ENCODE measurements at places on chromosomes 5 and 9.

DNA sequence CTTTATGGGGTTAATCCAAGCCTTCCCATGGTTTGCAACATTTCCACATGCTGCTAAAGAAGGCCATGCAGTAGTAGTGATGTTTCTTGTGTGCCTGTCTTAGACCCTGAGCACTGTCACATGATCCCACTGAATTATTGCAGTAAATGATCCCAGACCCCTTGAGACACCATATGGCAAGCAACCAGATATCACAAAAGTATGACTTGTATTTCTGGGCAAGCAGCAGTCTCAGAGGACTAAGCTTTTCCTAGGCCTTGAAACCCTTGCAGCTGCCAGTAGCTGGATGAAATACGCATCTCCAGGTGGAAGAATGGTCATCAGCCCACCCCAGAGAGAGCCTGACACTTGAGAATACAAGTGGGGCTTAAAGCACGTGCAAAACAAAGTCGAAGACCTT lies 41.8 kb downstream of the CDO1 start:
- no peak for DNase-seq

DNA sequence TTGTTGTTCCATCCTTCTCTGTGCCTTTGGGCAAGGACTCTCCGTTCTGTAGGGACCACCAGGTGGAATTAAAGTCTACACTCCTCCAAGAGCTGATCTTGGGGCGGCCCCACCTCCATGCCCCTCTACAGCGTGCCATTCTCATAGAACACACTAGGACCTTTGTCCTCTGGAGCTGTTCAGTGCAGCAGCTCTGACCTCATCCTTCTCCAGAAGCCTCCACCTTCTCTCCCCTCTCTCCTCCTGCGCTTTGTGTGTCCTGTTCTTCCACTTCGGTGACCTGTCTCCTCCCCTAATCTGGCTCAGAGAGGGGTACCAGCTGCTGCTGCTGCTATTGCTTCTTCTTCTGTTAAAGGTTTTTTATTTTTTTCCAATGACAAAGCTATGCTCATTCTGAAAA lies 1.8 kb upstream of the MACROH2A1 start:
- no peak for DNase-seq

DNA sequence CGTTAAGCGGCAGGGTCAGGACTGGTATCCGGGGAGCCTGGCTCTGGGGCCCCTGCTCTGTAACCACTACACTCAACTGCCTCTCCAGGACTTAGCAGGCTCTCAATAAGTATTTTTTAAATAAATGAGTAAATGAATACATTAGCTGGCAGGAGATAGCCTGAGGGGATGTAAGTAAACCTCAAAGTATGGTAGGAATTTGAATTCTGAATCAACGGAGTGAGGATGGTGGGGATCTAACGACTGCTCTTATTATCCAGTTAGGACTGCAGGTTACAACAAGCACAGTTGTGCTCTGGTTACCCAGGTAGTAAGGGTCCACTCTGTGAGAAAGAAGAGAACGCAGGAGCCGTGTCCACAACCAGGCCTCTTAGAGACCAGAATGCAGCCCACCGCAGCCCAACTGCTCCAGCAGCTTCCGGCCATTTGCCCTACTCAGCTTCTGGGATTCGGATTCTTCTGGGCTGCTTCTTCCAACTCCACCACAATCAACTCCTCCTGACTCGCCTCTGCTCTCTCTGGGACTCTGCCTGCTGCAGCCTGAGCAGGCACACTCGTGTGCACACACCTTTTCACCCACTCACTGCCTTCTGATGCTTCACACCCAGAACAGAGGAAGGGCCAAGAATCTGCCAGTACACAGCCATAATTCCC lies 52.6 kb downstream of the MED27 start:
- DNase-seq: peak; percentile 57

DNA sequence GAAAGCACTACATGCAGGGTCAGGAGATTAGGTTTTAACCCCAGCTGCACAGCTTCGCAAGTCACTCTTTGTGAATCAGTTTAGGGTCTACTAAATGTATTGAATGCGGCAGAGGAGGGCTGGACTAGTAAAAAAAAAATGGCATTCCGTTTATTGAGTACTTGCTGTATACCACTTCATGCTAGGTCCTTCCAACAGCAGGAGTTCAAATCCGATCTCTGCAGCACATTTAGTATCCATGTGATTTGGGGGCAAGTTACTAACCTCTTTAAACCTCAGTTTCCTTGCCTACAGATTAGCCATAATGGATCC lies 204.4 kb downstream of the SNCAIP start:
- no peak for DNase-seq

DNA sequence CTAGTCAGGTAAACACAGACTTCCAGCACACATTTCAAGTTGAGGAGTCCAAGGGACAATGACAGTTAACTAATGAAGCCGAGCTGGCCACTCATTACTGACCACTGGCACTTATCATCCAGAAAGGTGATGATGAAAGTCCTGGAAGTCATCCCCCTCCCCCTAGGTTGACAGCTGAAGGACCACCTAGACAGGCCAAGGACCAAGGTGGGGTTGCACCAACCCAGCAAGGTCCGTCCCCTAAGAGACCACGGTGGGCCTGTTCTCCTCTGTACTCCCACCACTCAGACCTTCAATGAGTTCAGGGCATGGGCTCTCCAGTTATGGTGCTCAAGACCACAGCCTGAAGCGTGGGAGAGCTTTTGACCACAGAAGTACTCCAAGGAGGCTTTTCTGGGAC lies 13.2 kb downstream of the P4HA2 start:
- DNase-seq: no peak

DNA sequence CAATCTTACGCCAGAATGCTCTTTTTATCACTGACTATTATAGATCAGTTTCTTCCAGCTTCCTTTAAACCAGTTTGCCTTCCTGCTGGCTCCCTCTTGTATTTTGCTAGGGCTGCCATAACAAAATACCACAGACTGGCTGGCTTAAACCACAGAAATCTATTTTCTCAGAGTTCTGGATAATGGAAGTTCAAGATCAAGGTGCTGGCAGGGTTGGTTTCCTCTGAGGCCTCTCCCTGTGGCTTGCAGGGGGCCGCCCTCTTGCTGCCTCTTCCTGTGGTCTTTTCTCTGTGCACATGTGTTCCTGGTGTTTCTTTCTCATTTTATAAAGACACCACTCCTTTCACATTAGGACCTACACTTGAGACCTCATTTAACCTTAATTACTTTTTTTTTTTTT lies 6.8 kb upstream of the FXN start:
- no peak for DNase-seq

GRCh38 chr9:137228968-137229896 lies 1.5 kb upstream of the SLC34A3 start:
- no peak for DNase-seq

GRCh38 chr9:135822374-135822755 lies 85.0 kb downstream of the CAMSAP1 start:
- no peak for DNase-seq

DNA sequence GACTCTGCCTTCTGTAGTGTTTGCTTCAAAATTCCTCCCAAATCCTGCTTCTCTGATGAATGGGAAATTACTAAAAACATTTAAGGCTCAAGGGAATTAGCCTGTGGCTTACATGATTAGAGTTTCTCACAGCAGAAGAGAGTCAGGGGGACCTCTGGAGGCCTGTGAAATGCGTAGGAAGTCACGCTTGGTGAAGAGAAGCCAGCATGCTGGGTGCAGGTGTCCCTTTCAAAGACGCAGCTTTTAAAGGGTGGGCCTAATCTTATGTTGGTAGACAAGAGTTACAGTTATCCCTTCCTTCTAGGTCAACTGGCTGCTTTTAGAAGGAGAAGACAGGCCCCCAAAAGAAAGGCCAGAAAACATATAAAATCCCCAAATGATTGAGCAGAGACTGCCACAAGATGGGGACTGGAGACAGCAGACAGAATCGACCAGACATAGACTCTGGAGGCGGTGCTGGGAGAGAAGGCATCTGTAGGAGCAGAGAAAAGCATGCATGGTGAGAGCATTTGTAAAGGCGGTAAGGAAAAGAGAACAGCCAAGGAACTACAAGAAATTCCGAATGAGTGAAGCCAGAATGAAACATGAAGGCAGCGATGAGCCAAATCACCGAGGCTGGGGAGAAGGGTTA lies 42.3 kb downstream of the B4GALT1 start:
- no peak for DNase-seq

DNA sequence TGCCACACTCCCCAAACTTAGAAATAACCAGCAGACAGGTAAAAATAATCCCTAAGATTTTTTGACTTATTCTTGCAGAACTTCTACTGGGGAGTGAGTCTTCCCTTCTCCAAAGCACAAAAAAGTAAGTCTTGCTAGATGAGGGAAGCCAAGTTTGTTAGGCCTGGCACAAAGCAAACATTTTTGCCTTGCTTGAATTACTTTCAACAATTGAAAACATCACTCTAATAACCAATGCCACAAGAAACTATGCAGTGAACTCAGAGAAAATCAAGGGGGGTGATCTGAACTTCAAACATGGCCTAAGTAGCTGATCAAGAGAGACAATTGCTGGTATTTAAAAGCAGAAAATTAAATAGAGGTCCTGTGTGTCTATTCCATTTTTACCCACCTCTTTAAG lies 123.6 kb upstream of the SLC1A3 start:
- DNase-seq: no peak

DNA sequence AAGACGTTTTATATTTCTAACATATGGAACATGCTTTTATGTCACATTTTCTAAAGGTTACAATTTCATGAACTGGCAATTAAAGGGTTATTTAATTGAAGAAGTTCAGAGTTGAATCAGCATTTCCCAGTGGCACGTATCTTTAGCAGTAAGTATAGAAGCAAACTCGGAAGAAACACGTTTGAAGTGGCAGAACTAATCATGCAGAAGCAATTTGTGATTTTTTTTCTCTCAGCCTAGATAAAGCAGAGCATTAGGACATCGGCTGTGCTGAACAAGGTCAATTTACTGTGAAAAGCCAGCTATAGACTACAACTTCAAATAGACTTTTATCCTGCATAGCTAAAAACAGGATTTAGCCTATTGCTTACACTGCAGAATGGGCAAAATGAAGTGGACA lies 104.7 kb downstream of the ISL1 start:
- DNase-seq: no peak

DNA sequence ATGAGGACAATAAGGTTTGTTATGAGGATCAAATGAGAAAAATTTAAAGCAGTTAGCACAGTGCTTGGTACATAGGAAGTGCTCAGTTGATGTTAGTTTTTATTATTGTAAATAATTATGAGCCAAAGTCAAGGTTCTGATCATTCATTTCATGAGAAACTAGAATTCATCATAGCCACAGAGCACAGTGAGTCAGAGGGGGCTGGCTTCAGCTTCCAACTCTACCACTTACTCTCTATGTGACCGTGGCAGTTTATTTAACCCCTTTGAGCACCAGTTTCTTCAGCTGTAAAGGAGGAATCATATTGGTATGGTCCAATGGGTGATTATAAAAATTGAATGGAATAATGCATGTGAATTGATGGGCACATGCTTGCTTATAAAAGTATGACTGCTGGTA lies 39.4 kb downstream of the KLHL3 start:
- no peak for DNase-seq

GRCh38 chr5:163362840-163363371 lies 74.5 kb upstream of the CCNG1 start:
- peak; percentile 16 for DNase-seq

- DNase-seq: peak; percentile 66
These were observed 139.4 kb downstream of the ATG10 start for GRCh38 chr5:82111191-82111590.

DNA sequence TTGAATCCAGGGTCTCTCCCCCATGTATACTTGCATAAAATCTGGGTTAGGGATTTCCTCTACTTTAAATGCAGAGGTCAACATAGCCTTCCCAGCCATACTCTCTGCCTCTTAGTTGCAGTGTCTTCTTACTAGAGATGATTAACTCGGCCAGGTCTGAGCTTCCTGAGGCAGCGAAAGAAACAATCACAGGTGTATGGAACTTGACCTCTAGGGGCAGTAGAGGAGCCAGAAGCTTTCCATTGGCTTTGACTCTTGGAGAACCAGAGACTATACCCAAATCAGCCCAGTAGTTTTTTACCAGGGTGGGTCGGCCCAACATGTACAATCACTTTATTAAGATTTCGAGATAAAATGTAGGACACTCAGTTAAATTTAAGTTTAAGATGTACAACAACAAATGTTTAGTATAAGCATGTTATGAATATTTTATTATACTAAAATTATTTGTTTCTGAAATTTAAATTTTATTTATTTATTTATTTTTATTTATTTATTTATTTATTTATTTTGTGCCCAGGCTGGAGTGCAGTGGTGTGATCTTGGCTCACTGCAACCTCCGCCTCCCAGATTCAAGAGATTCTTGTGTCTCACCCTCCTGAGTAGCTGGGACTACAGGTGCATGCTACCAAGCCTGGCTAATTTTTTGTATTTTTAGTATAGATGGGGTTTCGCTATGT lies 48.0 kb upstream of the DMRT3 start:
- no peak for DNase-seq

DNA sequence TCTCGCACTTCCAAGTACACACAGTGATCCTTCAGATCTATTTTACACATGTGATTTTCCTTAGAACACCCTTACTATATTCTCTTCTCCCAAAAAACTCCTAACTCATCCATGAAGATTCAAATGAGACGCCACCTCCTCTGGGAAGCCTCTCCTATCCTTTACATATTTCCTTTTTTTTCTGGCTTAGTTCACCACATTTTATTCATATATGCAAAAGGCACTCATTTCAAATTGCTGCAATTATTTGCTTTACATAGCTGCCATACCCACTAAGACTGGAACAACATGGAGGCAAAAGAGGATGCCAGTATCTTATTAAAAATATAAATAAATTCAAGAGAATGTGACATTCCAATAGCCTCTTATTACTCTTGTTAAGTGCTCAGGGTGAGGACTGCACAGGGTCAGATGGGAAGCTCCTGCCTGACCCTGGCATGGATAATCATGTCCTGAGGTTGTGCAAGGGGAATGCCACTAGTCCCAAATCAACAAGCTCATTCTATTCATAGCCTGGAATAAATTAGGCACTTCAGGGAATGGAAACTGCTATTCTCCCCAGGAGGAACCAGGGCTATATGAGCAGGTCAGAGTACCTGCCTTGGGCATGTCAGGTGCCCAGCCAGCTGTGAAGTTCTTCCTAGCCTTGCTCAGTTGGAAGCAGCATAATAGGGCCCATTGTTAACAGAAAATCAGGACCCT lies 262.9 kb downstream of the FBXL17 start:
- no peak for DNase-seq

DNA sequence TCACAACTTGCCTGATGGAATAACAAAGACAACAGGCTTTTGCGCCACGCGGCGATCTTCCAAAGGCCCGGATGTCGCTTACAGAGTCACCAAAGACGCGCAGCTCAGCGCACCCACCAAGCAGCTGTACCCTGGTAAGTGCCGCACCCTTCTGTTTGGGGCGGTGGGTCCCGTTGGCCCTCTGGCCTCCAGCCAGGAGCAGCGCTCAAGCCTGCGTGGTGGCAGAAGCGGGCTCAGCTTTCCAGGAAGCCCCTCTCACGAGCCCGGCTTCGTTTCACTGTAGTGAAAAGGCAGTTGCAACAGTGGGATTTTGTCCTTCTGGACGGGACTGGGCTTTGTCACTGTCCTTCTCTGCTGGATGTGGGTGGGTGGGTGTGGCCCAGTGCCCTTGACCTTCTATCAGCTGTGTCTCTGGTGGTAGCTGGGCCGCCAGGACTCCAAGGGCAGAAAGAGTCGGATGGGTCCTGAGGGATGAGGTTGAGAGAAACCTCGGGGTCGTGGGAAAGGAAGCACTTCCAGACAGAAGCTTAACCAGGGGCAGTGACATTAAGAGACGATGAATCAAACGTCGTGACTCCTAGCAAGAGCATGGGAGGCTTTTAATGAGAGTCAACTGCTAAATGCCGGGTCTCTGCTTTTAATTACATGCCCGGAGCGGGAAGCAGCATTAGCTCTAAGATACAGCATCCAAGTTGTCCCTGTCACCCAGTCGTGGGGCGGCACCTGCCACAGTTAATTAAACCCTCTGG lies 49.5 kb downstream of the COL5A1 start:
- peak; percentile 33 for DNase-seq

- DNase-seq: peak; percentile 62
These were observed 65.4 kb upstream of the ARAP3 start for GRCh38 chr5:141747152-141748141.
